ENCODE measurements at places on chromosomes 5 and 9.
A peak's percentile ranks its signal among the peaks of the same experiment; 100 is the strongest.

DNA sequence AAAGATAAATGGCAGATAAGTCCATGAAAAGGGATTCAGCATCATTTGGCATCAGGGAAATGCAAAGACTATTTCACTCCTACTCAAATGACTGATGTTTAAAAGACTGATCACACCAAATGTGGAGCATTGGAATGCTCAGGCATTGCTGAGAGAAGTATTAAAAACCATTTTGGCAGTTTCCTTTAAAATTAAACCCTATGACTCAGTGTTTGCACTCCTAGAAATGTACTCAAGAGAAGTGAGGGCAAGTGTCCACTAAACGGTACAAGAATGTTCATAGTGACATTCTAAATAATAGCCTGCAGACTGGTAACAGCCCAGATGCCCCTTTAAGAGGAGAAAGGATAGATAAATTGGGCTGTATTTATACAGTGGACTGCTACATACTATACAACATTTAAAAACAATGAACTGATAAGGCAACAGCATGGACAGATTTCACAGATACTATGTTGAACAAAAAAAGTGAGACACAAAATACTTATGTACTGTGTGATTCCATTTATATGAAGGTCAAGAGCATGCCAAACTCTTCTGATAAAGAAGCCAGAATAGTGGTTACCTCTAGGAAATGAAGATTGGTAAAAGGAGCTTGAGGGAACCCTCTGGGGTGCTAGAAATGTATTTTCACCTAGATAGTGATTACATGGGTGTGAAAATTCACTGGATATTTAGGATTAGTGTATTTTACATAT, 24.6 kb downstream of the APC start:
- no peak for DNase-seq

DNA sequence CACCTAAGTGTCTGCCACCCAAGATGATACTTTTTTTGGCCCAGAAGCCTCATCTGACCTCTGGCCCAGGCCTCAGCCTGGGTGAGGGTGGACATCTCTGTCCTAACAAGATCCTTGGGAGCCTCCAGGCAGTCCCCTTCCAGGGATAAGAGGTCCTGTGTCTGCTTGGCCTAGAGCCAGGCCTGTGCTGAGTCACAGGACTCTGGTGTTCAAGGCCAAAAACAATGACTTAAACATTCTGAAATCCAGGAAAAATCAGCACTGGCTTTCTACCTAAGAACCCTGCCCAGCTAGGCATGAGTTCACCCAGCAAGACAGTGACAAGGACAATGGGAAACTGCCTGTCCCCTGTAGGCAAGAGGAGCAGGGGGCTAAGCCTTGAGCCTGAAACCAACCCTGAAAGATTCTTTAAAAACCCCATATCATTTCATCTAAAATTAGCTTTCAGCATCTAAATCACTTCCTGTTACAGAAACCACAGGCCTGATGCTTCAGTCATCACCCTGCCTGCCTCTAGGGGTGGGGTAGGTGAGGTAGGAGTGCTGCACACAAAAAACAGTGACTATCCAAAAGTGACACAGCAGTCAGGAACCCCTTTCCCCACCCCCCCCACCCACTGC, 29.9 kb downstream of the CSF2 start:
- DNase-seq = no peak

GRCh38 chr9:110620726-110621125, 41.2 kb upstream of the SVEP1 start:
- DNase-seq = no peak

DNA sequence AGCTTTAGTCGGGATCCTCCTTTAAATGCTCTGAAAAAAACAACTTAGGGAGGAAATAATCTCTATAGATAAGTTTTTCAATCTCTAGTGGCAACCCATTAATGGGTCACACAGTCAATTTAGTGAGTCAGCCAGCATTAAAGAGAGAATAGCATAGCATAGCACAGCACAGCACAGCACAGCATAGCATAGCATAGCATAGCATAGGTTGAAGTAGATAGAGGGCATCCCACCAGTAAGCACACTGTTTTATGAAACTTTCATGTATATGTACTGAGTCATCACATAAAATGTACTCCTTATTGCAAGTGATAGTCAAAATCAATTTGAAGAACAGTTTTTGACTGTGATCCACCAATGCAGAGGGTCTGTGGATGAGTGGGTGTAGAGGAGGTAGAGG, 522.9 kb downstream of the CCDC171 start:
- DNase-seq = no peak

GRCh38 chr5:96072138-96072790, 110.6 kb upstream of the ELL2 start:
- DNase-seq = no peak

DNA sequence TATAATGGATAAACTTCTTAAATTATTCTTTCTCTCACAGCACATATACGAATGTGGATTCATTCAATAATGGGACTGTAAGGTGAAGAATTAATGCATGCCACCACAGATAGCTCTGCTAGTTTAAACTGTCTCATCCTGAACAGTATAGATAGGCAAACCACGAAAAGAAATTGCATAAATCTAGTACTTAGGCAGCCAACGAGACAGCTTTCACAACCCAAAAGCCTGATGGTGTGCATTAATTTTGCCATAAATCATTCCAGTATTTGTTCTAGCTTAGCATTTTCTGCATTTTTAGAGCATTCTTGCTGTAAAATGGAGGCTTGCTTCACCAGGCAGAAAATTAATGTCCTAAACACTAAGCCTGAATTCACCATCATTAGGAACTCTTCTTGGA, 834.2 kb upstream of the DMAC1 start:
- DNase-seq = no peak

DNA sequence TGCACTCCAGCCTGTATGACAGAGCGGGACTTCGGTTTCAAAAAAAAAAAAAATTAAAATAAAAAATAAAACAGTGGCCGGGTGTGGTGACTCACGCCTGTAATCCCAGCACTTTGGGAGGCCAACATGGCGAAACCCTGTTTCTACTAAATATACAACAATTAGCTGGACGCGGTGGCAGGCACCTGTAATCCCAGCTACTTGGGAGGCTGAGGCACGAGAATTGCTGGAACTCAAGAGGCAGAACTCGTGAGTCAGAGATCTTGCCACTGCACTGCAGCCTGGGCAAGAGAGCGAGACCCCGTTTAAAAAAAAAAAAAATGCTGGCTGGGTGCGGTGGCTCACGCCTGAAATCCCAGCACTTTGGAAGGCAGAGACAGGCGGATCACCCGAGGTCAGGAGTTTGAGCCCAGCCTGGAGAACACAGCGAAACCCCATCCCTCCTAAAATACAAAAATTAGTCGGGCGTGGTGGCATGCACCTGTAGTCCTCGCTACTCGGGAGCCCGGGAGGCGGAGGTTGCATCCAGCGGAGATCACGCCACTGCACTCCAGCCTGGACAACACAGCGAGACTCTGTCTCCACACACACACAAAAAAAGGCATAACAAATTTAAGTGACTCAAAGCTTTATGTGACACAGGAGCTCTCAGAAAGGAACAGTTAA, 1.5 kb upstream of the NPM1 start:
- no peak for DNase-seq

GRCh38 chr9:110933350-110934001, 104.8 kb downstream of the LPAR1 start:
- no peak for DNase-seq

GRCh38 chr5:158205992-158206391, 347.0 kb upstream of the CLINT1 start:
- DNase-seq = no peak

DNA sequence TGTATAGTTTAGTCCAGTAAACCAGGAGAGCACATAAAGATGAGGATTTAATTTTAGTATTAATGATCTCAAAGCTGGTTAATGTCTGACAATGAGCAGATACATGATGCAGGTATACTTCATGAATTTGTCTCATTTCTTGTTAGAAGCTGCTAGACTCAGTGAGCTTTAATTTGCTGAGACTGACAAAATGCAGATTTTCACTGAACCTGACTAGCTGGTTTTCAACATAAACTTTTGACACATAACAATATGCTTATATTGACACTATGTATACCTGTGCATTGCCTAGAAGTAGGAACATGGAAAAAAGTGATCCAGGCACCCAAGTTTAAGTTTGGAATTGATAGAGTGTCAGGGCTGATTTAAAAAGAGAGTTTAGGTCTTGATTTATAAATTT, 10.8 kb downstream of the UBLCP1 start:
- DNase-seq = no peak

- DNase-seq = peak; percentile 87
These were observed 6.9 kb upstream of the EXOC3 start for GRCh38 chr5:435961-436640.

DNA sequence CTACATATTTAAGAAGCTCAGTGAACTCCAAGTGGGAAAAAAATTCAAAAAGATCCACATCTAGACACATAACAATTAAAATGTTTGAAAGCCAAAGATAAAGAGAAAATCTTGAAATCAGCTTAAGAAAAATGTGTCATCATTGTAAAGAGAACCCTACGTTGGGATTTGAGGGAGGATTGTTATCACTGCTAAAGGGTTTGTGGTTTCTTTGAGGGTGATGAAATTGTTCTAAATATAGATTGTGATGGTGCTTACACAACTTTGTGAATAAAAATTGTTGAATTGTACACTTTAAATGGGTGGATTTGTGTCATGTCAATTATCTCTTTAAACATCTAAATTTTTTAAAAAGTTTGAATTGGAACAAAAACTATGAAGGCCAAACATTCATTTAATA, 92.2 kb upstream of the ADAMTS19 start:
- no peak for DNase-seq

- DNase-seq = no peak
These were observed 136.5 kb upstream of the RAI14 start for GRCh38 chr5:34519489-34520220.

DNA sequence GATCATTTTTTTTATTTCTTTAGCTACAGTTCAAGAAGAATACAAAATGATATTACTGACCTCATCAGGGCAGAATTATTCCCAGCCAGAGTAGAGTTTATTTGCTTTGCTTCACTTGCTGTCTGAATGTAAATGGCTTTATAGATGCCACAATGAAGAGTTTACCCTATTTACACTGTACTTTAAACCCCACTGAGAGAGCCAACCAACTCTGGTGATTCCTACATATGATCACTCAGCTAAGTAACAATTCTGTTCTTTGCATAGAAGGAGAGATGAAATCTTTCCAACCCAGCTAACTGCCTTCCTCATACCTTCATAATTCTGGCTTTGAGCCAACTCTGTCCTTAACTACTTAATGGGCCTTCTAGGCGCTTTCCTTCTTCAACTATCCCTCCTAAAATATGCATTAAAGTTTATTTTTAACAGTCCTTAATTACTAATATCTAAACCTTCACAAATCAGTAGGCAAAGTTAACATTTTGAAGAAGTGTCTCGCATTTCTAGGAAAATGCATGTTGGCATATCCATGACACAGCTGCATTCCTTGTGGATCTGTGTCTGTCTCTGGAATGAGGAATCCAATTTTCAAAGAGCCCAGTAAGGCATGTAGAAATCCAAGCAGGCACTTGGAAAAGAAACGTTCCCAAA, 284.8 kb upstream of the GRAMD2B start:
- no peak for DNase-seq

- DNase-seq = no peak
These were observed 32.9 kb downstream of the ELL2 start for GRCh38 chr5:95928724-95929253.

- no peak for DNase-seq
These were observed 48.7 kb downstream of the KIAA1958 start for GRCh38 chr9:112535301-112535700.

GRCh38 chr5:102865510-102866236, 110.6 kb downstream of the PAM start:
- peak; percentile 64 for DNase-seq

- DNase-seq = no peak
These were observed 3.9 kb downstream of the TYRP1 start for GRCh38 chr9:12696931-12697622.

DNA sequence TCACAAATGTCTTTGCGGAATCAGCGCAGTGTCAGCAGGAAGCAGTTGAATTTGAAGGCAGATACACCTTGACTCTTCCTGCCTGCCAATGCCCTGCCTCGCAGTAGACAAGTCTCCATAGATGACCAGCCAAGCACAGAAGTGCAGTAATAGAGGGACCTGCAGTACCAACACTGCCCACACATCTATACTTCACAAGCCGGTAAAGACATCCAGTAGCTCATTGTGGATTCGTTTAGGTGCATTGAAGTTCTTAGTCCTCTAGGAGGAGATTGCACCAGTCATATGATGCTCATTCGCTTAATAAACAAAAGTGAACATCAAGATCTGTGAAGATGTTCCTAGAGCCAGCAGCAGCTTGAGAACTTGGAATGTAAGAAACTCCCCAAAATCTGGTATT, 7.1 kb upstream of the IFNA2 start:
- peak; percentile 37 for DNase-seq

DNA sequence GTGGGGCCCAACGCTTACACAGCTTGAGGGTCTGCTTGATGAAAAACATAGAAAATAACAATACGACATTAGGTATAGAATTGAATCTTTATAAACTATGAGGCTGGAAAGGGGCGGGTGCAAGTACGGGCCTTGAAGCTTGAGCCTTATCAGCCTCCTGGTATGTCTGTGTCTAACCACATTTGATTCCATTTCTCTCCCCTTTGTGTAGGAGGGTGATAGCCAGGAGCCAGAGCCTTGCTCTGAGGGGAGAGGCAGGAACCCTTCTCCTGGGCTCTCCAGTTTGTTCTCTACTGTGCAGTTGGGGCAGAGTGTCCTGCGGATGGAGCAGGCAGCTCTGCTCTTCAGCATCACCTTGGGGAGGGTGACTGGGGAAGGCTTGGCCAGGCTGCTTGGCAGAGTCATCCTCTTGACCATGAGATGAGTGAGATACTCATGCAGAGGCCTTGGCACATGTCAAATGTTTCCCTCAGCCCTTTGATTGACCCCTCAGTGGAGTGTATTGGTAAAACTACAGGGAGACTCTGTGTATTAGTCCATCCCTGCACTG, 153.5 kb downstream of the SEMA6A start:
- DNase-seq = no peak

DNA sequence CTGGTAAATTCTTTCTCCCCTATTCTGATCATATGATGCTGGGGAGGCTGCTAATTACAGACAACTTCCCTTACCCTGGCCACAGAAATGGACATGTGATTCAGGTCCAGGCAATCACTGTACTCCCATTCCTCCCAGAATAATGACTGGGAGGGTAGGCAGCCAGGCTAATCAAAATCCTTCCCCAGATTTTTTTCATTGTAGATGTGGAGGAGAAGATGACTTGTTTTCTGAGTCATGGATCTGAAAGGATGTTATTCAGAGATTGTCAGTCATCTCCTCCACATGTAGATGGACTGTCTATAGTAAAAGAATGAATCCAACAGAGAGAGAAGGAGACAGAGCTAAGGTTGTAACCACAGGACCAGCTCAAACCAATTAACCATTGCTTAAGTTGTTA, 123.9 kb upstream of the PUM3 start:
- no peak for DNase-seq

All from H7 (cell line).